ENCODE measurements at places on chromosomes 16 and 17.

- no peak for DNase-seq
Observed at GRCh38 chr17:51346218-51346982, 86.1 kb downstream of the UTP18 start.

- no peak for DNase-seq
Observed at GRCh38 chr17:67198131-67198530, 46.9 kb downstream of the HELZ start.

GRCh38 chr17:42782166-42783061 is 2.0 kb downstream of the WNK4 start:
- DNase-seq: no peak

DNA sequence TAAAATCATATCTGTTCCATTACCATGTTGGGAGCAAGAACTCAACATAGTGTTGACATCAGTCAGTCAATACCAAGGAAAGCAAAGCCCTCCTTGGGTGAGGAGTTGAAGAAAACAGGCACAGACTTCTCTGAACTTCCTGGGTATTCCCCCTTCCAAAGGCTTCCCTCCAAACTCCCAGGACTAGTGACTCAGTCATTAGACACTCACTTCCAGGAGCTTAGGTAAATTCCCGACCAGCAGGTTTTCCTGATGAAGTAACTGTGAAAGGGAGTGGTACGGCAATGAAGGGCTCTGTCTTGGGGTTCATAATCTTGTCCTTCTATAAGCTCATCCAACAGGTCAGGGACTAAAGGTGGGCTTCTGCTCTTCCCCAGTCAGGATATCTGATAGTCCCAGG is 293.8 kb upstream of the AXIN2 start:
- no peak for DNase-seq

DNA sequence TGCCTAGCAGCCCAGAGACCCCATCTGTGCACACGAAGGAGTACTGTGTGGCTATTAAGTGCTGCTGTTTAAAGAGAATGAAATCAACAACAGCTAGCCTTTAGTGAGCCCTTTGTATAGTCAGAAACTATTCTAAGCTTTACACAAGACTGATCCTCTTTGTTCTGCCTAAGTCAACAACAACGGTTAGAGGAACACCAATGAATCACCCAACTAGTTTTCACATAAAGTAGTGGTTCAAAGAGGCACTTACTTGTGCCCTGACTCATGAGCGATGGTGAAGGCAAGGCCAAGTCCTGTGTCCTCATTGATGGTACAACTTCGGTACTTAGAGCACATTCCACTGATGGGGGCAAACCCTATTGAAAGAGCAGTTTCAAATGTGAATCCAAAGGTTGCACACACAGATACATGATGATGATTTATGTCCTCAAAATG is 75.8 kb downstream of the ADAMTS18 start:
- DNase-seq: no peak

GRCh38 chr16:22813948-22814710 is at the start of gene HS3ST2:
Gene HS3ST2 (plus strand): TSS chr16:22814162. CDS start chr16:22814611, 449 bp downstream.
- no peak for DNase-seq

GRCh38 chr17:45703348-45703747 is 80.8 kb upstream of the CRHR1 start:
- no peak for DNase-seq

DNA sequence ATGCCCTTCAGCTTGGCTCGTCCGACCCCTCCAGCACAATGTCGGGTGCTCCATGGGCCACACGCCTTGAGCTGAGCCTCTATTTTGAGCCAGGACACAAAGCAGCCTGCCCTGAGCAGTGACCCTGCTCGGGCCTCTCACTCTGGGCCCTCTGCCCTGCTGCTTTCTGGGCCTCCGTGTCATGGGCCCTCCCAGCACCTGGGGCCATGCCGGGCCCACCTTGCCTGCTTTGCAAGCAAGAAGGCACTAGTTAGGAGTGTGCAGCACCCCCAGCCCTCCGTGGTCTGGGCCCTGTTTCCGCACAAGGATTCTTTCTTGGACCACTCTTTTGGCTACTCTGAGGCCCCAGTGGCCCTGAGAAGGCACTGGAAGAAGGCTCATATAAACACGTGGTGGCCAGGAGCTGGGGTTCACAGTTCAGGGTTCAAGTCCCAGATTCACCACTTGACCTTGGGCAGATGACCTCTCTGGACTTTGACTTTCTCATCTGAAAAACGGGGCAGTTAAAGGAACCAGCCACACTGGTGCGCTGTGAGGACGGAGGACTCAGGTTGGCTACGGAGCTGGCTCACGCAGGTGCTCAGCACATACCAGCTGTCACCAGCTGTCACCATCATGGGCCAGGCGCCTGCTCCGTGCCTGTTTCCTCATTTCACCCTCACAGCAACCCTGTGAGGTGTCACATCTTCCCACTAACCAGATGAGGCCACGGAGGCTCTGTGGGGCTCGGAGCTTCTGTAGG is 166.0 kb upstream of the GSE1 start:
- no peak for DNase-seq
